ENCODE measurements at places on chromosomes 3 and 15.
A peak's percentile ranks its signal among the peaks of the same experiment; 100 is the strongest.

DNA sequence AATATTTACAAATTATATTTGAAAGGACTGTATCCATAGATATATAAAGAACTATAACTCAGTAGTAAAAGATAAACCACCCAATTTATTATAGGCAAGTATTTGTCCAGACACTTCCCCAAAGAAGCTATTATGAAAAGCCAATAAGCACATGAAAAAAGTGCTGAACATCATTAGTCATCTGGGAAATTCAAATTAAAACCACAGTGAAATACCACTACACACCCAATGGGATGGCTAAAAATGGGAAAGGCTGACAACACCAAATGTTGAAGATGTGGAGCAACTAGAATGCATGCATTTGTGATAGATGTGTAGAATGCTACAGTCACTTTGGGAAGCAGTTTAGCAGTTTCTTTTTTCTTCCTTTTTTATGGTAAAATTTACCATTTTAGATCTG lies 147.0 kb downstream of the PDE8A start:
- DNase-seq, result no peak

DNA sequence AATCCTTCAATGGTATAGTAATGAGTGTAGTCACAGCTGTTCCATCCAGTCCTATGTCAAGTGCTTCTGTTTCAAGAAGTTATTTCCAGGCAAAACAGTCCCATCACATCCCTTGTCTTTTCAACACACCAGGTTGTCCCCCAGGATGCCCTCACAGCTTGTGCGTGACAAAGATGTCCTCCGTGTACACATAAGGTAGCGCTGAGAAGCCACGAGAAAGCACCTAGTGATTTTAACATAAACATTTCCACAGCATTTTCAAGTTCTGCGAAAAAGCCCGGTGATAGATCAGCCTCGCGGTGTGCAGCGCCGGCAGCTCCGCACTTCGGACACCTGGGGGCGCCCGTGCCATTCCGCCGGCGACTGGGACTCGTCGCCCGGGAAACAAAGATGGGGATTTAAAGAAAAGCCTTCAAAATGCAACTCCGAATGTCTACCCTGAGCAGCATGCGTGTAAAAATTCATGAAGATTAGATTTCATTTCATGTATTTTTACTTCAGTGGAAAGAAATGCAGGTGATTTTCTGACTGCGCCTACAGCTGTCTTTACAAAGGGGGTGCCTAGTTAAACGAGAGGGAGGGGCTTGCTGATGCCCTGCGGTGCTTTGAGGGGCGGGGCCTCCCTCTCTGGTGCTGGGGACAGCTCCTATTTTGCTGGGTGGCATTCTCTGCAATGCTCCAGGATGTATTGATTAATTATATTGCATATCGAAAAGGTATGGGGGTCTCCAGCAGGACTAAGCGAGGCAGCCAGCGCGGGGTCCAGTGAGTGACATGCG lies 49.9 kb downstream of the KY start:
- peak; percentile 57 for DNase-seq

DNA sequence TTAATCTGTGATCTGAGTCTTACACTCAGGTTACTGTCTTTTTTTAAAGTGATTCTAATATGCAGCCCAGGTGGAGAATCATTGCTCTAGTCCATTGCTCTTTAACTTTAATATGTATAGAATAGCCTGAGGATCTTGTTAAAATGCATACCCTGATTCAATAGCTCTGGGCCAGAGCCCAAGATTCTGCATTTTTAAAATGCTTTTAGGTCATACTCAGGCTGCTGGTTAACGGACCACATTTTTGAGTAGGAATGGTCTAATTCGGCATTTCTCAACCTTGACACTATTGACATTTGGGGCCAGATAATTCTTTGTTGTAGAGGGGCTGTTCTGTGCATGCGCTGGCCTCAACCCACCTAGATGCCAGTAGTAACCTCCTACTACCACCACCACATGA lies 20.9 kb upstream of the FSTL1 start:
- DNase-seq, result no peak

DNA sequence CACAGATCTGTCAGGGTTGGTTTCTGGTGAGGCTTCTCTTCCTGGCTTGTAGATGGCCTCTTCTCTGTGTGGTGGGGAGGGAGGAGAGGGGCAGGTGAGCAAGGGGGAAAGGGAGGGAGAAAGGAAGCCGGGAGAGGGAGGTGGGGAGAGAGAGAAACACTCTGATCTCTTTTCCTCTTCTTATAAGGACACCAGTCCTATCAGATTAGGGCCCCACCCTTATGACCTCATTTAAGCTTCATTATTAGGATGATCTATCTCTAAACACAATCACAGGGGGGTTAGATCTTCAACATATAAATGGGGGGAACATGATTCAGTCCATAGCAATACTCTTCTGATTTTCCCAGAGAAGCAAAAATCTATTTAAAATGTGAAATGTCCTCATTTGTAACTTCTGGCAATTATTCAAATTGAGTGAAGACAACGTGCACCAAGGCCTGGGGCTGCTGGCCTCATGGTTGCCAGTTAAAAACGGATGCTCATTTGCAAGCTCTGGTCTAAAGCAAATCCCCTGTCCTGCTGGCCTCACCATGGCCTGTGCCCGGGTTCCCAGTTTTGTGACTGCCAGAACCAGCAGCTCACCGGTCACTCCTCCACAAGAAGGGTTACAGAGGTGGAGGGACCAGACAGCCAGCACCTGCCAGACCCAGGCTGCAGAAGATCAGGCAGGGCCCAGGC lies 8.3 kb downstream of the POMGNT2 start:
- DNase-seq, result no peak

- no peak for DNase-seq
These were observed 57.4 kb upstream of the MYZAP start for GRCh38 chr15:57534281-57534680.

DNA sequence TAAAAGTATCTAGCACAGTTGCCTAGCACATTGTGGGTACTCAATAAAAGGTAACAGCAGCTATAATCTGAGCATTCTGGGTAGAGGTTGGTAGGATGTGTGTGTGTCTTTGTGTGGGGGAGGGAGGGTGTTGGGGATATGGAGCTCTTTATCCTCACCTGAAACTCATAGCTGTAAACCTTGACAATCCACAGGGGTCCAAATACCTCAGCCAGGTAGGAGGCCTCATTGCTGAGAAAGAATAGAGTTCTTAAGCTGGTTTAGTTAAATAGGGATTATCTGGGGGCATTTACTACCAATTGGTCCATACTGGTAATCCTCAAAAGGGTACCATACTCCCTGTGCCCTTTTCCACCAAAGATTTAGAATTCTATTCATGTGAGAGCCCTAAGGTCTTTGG lies 3.9 kb downstream of the SERF2 start:
- no peak for DNase-seq

- no peak for DNase-seq
These were observed 54.0 kb upstream of the EIF5A2 start for GRCh38 chr3:170962411-170962810.

DNA sequence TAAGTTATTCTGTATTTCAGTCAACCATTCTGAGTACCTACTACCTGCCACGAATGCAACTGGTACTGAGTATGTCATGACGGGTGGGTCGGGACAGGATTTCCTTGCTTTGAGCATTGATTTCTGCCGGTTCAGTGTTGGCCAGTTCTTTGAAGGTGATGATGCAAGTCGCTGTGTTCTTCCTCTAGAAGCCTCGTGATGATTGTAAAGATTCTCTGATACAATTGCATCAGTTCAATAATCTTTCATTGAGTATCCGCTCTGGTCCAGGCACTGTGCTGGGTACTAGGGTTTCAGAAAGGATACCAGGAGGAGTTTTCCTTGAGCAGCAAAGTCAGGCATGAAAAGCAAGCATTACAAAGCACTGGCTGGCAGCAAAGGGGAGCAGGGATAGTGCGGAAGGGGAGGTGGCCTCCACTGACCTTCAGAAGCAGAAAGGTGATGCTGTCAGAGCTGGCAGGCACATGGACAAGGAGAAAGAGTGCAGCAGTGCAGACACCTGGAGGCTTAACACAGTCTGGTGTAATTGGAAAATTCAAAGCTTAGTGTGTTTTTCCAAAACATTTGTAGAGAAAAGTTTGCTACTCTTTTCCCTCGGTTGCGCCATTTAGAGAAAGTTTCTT lies 100.1 kb downstream of the RPL39L start:
- DNase-seq, result no peak

DNA sequence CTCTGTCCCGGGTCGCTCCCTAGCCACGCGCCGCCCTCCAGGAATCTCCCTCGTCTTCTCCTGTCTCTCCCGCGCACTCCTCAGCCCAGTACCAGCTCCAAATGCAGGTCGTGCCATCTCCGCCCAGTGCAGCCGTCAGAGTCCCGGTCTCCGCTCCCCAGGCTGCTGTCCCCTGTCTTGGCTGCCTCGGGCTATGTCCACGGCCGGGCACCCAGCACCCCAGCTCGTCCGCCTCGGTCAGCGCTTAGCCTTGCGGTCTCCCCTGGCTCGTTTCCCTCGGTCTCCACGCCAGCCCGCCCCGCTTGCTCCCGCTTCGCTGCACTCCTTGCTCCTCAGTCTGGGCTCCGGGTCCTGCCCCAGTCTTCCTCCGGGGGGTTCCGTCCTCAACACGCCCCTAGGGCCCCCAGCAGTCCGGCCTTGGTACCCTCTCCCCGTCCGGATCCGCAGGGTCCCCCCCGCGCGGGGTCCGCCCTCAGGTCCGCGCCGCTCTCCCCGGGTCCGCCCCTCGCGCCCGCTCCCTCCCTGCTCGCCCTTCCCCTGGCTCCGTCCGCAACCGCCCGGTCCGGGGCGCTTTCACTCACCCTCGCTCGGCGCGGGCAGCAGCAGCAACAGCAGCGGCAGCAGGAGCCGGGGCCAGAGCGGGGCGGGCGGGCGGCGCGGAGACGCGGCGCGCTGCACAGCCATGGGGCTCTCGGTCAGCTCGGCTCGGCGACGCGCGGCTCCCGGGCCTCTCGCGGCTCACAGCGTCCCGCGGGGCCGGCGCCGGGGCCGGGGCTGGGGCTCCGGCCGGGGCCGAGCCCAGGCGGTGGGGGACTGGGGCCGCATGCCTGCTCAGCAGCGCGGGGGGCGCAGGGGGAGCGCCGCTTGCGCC lies 462 bp downstream of the IGDCC3 start:
- DNase-seq, result no peak

- no peak for DNase-seq
These were observed 952 bp upstream of the HDDC3 start for GRCh38 chr15:90933301-90933700.

- no peak for DNase-seq
These were observed 49.1 kb upstream of the TJP1 start for GRCh38 chr15:29871401-29871800.

GRCh38 chr3:112171144-112171543 lies 38.1 kb upstream of the GCSAM start:
- DNase-seq, result no peak

DNA sequence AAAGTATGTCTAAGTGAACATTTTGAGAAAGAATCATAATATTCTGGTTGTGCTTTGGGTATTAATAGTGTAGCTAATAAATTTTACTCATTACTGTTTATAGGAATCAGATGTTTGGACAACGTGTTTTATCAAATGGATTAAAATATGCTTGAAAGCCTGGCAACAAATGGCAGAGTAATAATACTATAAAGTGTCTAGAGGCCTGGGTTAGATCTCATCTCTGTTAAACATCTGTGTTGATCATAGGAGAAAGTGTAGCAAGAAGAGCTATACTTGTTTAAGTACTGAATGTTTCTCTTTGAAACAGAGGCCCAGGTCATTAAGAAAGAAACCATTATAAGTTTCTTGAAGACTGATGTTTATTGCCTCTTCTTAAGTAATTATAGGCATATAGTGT lies 30.5 kb downstream of the VPS8 start:
- no peak for DNase-seq

GRCh38 chr3:29608414-29609327 lies 327.8 kb downstream of the RBMS3 start:
- no peak for DNase-seq
